Neuronal stem cell (in vitro differentiated cells): ENCODE measurements at places on chromosomes 1 and 21.

- no peak for DNase-seq
Observed at GRCh38 chr1:19010503-19010902, 54.0 kb upstream of the IFFO2 start.

DNA sequence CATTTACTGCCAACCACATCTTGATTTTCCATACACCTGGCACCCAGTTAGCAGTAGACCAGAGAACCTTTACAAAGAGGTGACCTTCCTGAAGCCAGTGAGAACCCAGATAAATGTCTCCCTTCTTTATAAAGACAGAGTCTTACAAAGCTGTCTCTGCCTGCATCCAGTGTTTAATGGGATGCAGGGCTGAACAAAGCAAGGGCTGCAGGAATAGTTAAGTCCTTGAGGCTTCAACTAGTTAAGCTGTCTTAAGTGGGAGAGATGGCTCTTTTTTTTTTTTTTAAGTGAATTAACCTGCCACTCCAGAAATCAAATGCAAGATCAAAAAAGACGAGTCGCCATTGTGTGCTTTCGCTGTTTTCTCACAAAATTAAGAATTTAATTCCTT is 1.5 kb downstream of the AHCYL1 start:
- peak; percentile 37 for DNase-seq

DNA sequence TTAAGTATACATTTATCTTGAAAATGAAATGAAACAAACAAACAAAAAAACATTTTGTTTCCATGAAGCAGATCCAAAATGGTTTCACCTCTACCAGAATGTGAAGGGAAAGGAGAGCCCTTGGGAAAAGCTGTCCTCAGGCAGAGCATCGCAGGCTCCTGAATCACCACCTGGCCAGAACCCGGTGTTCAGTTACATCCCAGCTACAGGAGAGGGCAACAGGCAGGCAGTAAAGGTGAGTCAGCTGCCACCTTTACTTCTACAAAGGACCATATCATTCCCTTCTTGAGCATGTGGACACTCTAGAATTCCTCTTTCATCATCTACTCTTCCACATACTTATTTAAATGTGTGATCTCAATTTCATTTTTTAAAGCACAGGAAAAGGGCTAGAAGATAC is 151.2 kb downstream of the PIGK start:
- no peak for DNase-seq

GRCh38 chr1:218479436-218480115 is 134.4 kb downstream of the TGFB2 start:
- no peak for DNase-seq

GRCh38 chr21:32878661-32879060 is 107.1 kb upstream of the PAXBP1 start:
- DNase-seq, result no peak

DNA sequence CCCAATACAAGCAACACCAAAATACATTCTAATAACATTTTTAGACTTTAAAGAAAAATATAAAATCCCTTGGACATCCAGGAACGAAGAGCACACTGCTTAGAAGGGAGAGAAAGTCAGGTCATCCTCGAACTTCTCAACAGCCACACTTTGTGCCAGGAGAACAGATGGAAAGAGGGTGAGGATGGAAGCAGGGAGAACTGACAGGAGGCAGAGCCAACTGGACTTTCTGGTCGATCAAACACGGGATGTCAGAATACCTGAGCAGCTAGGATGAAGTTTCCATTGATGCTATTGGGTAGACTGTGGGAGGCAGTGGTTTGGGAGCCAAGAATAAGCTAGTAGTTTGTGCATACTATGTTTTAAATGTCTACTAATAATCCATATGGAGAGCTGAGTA is 111.4 kb downstream of the TOMM20 start:
- DNase-seq, result no peak

DNA sequence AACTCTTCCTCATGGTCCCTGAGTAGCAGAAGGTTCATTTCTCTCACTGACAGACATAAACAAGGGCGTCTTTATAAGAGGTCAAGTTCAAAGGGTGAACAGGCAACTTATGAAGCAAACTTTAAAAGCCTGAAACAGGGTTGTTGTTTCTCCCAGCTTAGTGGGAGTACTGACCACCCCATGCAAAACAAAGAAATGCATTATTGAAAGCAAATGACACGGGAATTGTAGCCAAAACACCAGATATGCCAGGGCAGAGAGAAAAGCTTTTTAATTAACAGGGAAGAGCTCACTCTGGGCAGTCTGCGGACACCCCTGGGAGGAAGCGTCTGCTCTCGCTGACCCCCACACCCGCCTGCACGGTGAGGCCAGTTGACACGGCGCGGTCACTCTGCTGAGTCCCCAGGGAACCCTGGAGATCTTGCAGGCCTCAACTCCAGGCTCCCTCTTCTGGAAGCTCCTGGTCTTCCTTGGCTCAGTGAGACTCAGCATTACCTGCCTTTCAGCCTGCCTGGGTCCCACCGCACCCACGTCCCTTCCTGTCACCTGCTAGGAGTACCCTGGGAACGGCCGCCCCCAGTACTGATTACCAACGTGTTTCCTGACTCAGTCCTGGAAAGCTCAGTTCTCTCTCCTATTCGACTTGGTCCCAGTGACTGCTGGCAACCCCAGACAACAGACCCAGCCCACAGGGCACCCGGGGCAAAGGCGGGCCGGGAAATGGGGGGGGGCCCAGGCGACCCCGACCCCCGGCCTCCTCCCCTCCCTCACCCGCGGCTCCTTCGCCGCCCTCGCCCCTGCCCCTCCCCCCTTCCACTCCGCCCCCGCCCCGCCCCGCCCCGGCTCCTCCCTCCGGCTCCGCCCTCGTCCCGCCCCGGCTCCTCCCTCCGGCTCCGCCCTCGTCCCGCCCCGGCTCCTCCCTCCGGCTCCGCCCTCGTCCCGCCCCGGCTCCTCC is 972 bp downstream of the CFAP410 start:
- peak; percentile 53 for DNase-seq

DNA sequence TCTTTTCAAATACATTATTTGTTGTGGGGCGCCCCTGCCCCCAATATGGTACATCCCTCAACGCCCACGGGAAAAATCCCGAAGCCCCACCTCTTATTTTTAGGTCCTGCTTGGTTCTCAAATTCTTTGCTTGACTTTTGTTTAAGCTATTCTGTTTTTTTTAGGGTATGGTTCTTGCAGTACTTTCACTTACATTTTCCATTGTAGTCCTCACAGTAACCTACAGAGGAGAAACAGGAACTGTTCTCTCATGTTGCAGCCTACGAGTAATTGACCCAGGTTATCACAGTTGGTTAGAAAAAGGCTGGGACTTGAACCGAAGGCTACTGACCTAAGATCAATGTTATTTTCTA is 697 bp upstream of the C21orf91 start:
- no peak for DNase-seq

- no peak for DNase-seq
Observed at GRCh38 chr1:23597635-23598388, 38.5 kb upstream of the ID3 start.

DNA sequence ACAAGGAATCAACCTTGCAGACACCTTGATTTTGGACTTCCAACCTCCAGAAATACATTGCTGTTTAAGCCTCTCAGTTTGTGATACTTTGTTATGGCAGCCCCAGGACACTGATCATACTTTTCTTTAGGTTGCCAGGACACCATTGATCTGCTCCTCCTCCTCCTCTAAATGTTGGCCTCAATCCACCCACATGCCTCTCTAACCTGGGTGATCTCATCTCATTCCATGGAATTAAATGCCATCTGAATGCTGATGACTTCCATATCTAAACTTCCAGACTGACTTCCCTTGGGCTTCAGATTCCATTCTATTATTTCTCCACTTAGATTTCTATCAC is 7.4 kb upstream of the PPP1R15B start:
- no peak for DNase-seq

DNA sequence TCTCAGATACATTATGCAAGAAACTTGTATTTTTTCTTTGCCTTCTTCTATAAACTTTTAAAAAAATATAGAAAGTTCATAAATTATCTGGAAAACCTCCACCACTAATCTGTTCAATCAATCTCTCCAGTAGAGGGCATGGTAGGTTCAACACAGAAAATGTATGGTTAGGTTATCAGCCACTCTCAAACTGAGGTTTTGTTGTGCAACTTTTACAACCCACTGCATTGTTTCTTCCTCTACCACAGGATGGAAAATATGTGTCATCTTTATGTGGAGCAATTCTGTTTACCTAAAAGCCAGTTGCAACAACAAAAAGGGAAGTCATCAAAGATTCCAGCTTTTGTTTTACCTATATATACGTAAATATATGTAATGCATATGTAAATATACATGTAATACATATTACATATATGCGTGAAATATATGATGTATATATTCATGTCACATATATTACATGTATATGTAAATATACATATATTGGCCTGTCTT is 3.0 kb upstream of the RGS2 start:
- DNase-seq, result no peak

DNA sequence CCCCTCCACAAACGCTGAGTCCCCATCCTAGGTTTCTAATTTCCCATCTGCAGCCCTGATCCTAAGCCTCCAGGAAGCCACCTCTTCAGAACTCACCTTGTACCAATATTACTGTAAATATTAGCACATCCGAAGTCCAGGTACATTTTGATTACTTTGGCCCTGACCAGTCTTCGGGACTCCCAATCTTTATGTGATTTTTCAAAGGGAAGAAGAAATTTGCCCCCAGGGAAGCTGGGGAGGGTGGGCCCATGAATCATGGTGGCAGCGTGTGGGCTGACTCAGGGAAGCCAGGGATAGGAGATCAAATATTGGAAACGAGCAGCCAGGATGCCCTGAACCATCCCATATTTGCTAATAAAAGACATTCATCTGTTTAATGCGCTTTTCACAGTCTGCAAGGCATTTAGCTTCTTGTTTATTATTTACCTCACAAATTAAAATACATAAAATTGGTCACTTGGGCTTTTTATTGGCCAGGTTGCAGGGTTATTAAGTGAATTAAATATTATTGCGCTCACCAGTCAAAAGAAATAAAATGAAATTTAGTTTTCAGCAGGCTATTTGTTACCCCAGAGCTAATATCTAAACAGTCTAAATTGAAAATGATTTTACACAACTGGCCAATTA is 46.6 kb downstream of the KIAA0040 start:
- no peak for DNase-seq

DNA sequence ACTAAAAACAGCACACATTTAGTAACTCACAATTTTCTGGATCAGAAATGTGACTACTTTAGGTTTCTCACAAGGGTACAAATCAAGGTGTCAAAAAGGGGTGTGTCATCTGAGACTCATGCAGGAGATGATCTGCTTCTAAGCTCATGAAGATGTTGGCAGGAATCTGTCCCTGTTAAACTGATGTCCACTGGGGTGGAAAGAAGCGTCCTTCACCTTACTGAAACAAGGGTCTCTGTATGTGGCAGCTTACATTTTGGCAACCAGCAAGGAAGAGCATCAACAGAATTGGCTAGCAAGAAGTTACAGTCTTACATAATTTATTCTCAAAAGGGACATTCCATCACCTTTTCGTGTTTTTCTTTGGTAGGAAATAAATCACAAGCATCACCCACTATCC is 1223.8 kb downstream of the AMY1C start:
- DNase-seq, result no peak

GRCh38 chr1:156797212-156797871 is 19.3 kb downstream of the SH2D2A start:
- DNase-seq, result peak; percentile 43

- DNase-seq, result no peak
Observed at GRCh38 chr1:7869136-7869920, 16.5 kb upstream of the UTS2 start.
